ENCODE measurements at places on chromosomes 5 and 9.

DNA sequence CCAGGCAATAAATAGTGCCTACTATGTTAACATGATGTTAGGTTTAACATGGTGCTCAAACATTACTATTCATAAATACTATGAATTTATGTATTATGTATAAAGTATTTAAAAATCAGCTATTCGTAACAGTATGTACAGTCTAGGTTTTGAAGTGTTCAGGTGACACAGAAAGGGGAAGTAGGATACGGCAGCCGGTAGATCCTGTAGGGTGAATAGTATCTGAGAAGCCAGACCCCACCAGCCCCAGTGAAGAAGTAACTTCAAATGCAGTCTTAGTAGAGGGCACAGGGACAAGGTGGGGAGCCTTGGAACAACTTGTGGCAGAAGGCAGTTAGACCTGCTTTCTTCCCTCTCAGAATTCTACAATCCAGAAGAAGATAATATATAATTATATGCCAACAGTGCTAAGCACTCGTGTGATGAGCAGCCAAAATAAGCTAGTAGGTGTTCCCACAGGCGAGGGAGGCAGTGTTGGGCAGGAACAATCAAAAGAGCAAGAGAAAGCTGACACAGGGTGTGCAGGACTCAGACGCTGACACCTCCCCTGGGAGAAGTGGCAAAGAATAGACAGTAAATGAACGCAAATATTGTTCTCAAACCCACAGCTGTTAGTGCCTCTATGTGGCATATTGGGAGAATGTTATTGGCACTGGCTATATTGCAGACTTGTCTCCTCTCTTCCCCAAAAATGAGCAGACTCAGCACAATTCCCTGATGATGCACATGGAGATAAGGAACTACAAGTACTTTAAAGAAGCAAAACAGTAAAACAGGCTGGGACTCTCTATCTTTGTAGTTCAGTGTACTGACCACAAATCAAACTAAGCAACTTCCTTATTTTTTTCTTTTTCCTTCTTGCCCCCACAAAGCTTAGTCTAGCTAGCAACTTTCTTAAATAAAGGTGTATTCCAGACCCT is 4.6 kb downstream of the ZNF367 start:
- H3K27ac ChIP-seq = peak overlapping the region; percentile 7
- H3K36me3 ChIP-seq = no peaks in the 10 kb centered on the region
- H3K4me3 ChIP-seq = no peak overlapping the region
- DNase-seq = no peak
- H3K4me1 ChIP-seq = peaks cover 8% of the 10 kb centered on the region

- no peaks in the 10 kb centered on the region for H3K4me1 ChIP-seq
- no peak overlapping the region for H3K27ac ChIP-seq
- no peak for DNase-seq
- no peak overlapping the region for H3K4me3 ChIP-seq
These were observed 180.7 kb upstream of the ZNF618 start for GRCh38 chr9:113695440-113695851.

- peak; percentile 72 for DNase-seq
- no peak overlapping the region for H3K27ac ChIP-seq
- H3K4me1 ChIP-seq = no peaks in the 10 kb centered on the region
- H3K27me3 ChIP-seq = no peaks in the 10 kb centered on the region
- peak overlapping the region; percentile 31 for H3K4me3 ChIP-seq
- H3K36me3 ChIP-seq = no peaks in the 10 kb centered on the region
These were observed 235.8 kb downstream of the ROR2 start for GRCh38 chr9:91714020-91714806.

- H3K27me3 ChIP-seq = no peaks in the 10 kb centered on the region
- DNase-seq = no peak
- no peaks in the 10 kb centered on the region for H3K4me1 ChIP-seq
- H3K36me3 ChIP-seq = no peaks in the 10 kb centered on the region
- H3K27ac ChIP-seq = no peak overlapping the region
These were observed 157.7 kb upstream of the POU5F2 start for GRCh38 chr5:93899026-93899600.

- H3K36me3 ChIP-seq = no peaks in the 10 kb centered on the region
- H3K4me3 ChIP-seq = no peak overlapping the region
- no peaks in the 10 kb centered on the region for H3K4me1 ChIP-seq
- H3K27me3 ChIP-seq = no peaks in the 10 kb centered on the region
- H3K27ac ChIP-seq = no peak overlapping the region
- DNase-seq = no peak
These were observed 17.0 kb upstream of the TNC start for GRCh38 chr9:115134941-115135340.

DNA sequence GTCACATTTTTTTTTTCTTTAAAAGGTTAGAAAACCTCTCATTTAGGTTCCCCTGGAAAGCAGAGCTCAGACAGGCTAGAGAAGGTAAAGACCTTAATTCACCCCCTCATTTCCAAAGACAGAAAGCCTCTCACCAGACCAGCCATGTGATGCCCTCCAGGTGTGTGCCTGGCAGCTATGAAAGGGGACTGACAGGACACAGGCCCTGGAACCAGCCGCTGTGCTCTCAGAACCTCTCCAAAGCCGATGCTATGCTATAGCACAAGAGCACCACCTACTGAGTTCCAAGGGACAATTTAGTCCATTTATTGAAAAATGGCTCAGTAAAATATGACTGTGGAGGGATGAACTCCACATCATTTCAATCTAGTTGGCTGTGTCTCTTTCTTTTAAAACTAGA is 48.8 kb downstream of the FANCC start:
- H3K36me3 ChIP-seq = no peaks in the 10 kb centered on the region
- no peaks in the 10 kb centered on the region for H3K27me3 ChIP-seq
- no peak overlapping the region for H3K4me3 ChIP-seq
- H3K4me1 ChIP-seq = no peaks in the 10 kb centered on the region
- no peak for DNase-seq

GRCh38 chr5:117733051-117733450 is 1158.4 kb upstream of the SEMA6A start:
- no peak for DNase-seq
- H3K4me1 ChIP-seq = no peaks in the 10 kb centered on the region
- H3K27me3 ChIP-seq = no peaks in the 10 kb centered on the region
- no peak overlapping the region for H3K4me3 ChIP-seq
- no peaks in the 10 kb centered on the region for H3K36me3 ChIP-seq
- no peak overlapping the region for H3K27ac ChIP-seq

GRCh38 chr9:133147412-133148198 is 16.1 kb downstream of the GBGT1 start:
- H3K27ac ChIP-seq = peak overlapping the region; percentile 85
- peaks cover 25% of the 10 kb centered on the region for H3K4me1 ChIP-seq
- H3K36me3 ChIP-seq = no peaks in the 10 kb centered on the region

GRCh38 chr5:146395193-146395592 is 51.9 kb upstream of the TCERG1 start:
- H3K27me3 ChIP-seq = peaks cover 9% of the 10 kb centered on the region
- H3K4me3 ChIP-seq = no peak overlapping the region
- no peak overlapping the region for H3K27ac ChIP-seq
- DNase-seq = no peak
- H3K36me3 ChIP-seq = no peaks in the 10 kb centered on the region
- H3K4me1 ChIP-seq = no peaks in the 10 kb centered on the region

Measured in left lung (tissue), 14 donors.